ENCODE measurements at places on chromosomes 2 and 18. TPM values are rescaled to one million over a fixed set of nuclear protein-coding genes. Genes with fewer than 3 reads are reported as not detected.
A peak's percentile ranks its signal among the peaks of the same experiment; 100 is the strongest.

GRCh38 chr2:176158855-176159662 lies 2.0 kb downstream of the HOXD3 start:
- no peak for DNase-seq

GRCh38 chr2:5587766-5588165 lies 104.4 kb upstream of the SOX11 start:
- no peak for DNase-seq

Gene PDE1A
- polyA plus RNA-seq, result 16.2 TPM

GRCh38 chr2:8168876-8169424 lies 512.9 kb upstream of the ID2 start:
- DNase-seq, result no peak

DNA sequence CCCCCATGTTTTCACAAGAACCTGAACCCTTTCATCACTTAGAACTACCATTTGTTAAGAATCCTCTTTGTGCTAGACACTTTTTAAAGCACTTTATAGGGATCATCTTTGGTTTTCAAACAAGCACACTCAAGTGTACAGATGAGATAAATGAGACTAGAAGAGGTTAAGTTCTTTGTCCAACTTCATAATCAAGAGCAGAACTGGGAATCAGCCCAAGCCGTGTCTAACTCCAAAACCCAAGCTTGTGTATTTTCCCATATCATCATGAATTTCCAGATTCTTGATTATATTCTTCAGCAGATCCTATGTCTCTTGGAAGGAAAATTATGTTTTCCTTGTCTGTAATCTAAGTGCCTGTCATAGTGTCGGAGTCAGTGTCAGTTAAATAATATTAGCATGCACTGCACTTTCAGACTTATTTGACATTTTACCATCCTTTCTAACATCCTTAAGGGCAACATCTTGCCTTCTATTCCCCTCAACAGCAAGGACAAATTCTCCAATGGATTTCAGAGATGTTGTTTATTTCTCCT lies 123.0 kb upstream of the SETBP1 start:
- DNase-seq, result peak; percentile 58

GRCh38 chr2:160293391-160294091 lies 93.5 kb upstream of the ITGB6 start:
- no peak for DNase-seq

Gene MROH2A
- polyA plus RNA-seq, result not detected

Gene KLF7
- 14.7 TPM for polyA plus RNA-seq

DNA sequence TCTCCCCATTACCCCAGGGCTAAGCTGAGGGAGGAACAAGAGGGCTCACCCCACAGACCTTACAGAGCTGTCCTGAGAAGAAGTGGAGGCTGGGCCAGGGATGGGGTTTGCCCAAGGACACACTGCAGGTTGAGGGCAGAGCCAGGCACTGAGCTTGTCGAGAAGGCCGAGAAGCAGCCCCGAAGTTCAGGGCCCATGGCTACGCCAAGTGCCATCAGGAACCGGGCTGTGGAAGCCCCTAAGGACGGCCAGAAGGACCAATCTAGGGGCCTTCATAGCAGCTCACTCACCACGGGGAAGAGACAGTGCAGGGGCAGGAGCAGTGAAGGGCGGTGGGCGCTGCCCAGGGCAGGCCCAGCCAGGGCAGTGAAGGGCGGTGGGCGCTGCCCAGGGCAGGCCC lies 18.6 kb upstream of the AGXT start:
- DNase-seq, result no peak

- DNase-seq, result no peak
These were observed 1545.5 kb downstream of the SUCLG1 start for GRCh38 chr2:82913566-82913965.

DNA sequence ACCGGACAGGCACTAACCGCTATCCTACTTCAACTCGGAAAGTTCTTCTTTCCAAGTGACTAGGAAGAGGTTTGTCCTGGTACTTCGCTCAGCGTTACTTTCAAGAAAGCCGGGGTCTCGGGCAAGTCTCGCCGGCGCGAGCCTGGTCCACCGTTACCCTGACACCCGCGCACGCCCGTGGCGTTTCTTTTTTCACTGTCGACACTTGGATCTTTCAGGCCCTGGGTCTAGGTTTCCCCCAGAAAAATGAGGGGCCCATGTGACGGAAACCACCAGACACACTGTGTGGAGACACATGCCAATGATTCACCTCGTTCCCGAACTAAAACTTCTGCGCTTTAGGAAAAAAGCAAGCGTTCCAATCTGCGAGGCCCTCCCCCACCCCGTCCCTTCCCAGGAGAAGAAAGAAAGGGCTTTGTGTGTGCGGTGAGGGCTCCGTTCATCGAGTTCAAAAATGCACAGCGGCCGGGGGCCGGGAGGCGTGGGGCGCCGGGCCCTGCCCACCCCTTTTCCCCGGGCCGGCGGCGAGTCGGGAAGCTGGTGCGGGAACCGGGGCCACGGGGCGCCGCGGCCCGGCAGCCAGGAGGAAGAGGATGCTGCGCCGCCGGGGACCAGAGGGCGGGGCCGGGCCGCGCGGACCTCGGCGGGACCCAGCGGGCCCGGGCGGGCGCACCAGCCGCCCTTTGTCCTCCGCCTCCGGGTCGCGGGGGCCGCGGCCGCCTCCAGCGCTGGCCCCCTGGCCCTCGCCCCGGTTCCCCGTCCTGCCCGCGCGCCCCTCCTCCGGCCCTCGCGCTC lies 2.6 kb downstream of the ZNF521 start:
- peak; percentile 68 for DNase-seq

- peak; percentile 19 for DNase-seq
These were observed 93.7 kb downstream of the DYNAP start for GRCh38 chr18:54684784-54685183.

Gene ANXA4
- polyA plus RNA-seq, result 29.4 TPM

DNA sequence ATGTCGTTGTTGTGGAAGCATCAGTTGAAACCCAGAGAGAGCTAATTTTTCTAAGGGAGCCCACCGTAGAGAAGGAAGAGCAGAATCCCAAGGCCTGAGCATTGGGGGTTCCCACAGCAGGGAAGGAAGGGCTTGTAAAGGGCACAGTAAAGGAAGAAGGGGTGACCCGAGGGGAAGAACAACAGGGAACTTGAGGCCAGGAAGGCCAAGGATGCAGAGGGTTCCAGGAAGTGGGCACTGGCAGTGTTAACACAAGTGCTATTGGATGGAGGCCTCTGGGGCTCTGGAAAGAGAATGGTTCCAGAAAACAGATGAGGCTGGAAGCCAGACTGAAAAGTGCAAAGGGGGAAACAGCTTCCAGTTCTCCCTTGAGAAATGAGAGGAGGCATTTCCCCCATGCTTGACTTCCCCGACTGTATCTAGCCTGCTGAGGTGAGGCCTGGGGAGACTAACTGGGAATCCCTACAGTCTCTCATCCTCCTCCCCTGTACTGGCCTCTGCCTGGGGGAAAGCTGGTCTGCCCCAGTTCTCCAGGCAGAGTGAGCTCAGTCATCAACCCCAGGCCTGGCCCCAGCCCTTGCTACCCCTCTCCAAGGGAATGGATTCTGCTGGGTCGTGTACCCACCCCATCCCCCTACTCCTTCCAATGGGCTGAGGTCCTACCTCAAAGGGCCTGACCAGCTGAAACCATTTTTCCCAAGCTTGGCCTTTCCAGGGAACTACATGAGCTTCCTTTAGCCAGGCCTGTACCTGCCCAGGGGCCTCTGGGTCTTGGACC lies 43.2 kb upstream of the MRPL33 start:
- no peak for DNase-seq

Gene SERPINB11
- polyA plus RNA-seq, result not detected

DNA sequence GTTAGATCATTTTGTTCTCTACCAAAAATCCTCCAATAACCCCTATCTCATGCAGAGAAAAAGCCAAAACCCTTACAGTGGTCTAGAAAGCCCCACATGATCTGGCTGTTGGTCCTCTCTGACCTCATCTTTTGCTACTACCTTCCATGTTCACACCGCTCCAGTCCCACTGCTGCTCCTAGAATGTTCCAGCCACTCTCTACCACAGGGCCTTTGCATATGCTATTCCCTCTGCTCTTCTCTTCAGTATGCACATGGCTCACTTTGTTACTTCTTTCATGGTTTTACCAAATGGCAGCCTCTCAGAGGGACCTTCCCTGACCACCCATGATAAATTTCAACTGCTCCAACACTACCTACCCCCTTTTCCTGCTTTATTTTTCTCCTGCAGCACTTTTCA lies 193.5 kb upstream of the CCDC150 start:
- no peak for DNase-seq

Gene SCYGR3
- not detected for polyA plus RNA-seq

- no peak for DNase-seq
These were observed 94.3 kb upstream of the KCTD1 start for GRCh38 chr18:26642440-26643348.

DNA sequence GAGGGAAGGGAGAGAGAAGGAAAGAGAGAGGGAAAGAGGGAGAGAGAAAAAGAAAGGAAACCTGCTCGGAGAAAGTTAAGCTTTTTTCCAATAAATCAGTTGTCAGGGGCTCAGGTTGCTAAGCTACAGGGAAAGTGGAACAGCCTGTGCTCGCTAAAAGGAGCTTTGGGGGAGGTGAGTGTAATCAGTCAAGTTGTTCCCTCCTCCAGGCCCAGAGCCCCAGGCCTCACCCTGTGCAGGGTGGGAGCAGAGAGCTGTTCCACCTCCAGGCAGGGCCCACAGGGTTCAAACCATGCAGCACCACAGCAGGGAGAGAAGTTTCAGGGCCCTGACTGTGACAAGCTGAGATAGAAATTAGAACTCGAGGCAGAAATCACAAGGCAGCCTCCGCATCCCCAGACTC lies 56.4 kb upstream of the PPP1CB start:
- DNase-seq, result no peak

DNA sequence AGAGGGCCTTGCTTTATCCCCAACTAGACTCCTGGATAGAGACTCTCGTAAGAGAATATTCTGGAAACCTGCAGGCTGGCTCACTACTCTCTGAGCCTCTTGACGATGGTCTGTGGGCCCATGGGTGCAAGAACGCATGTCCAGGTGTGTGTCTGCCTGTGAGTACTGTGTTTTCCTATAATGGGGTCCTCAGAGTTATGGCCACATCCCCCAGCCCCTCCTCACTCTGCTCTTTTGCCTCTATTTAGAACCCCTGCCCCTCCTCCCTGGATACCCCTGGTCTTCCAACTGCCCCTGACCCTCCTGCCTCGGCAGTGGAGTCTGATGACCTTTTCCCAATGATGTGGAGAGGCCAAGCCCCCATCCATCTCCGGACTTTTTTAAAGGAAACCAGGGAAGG lies 148.1 kb downstream of the ZFP36L2 start:
- no peak for DNase-seq

GRCh38 chr18:39845106-39845505 lies 2109.9 kb upstream of the PIK3C3 start:
- DNase-seq, result no peak

DNA sequence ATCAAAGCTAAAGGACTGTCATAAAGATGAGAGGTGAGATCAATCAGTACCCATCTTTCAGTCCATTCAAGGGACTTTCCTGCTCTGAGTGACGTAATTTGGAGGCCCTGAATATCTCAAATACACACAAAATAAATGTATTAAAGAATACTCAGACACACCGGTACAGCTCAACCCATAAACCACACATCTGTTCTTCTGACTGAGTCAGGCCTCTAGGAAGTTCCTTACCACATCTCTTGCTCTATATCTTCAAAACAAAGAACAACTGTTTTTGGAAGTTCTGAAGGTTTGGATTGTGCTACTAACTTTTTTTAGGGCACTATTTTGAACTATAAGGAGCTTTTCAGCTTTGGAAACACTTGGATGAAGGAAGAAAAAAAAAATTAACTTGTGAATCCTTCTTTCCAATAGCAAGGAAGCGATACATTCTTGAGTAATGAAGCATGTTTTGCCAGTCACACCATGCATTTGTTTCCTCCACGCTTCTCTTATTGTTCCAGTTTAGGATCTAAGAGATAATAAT lies 866.5 kb upstream of the VRK2 start:
- DNase-seq, result no peak

DNA sequence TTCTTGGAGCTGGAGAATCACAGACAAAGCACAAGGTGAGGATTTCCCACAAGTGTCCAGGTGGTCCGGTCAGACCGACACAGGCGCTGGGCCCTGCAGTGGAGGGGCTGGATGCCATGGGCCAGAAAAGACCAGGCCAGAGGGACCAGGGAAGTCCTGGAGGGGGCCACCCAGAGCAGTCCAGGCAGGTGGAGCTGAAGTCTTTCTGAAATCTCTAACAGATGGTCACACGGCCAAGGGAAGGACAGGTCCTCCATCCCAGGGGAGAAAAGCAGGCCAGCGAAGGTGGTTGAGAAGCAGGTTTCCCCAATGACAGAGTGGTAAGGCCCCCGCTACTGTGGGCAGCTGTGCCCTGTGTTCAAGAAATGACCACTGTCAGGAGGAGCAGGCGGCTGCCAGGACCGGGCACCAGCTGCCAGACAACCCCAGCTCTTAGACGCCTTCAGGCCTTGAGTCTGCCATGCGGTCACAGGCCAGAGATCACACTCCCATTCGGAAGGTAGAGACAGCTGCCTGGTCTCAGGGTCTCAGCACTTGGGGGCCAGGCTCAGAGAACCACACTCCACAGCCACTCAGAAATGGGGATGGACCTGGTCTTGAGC lies 25.9 kb downstream of the HS1BP3 start:
- DNase-seq, result no peak

- no peak for DNase-seq
These were observed 2.7 kb downstream of the KCTD18 start for GRCh38 chr2:200507179-200507578.

Gene RAD51AP2
- 0.17 TPM for polyA plus RNA-seq

- no peak for DNase-seq
These were observed 1076.5 kb upstream of the ZEB2 start for GRCh38 chr2:145596416-145596815.

DNA sequence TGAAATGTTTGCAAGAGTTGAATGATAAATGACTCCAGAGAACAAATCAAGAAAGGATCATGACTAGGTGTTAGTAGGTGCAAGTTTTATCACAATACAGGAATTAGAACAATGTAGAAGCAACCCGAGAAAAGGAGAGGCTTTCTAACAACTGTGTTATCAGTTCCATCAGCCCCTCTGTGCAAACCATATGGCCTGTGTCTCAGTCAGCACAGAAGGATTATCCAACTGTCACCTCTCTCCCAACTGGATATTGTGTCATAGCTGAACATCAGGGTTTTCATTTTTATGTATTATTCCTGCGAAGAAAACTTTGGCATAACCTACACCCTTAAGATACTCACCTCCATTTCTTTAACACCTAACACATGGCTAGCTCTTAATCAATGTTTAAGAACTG lies 321.6 kb upstream of the RND3 start:
- DNase-seq, result no peak

GRCh38 chr2:171675810-171676345 lies 11.4 kb upstream of the DYNC1I2 start:
- DNase-seq, result no peak

Gene LIMS4
- 5.3 TPM for polyA plus RNA-seq

DNA sequence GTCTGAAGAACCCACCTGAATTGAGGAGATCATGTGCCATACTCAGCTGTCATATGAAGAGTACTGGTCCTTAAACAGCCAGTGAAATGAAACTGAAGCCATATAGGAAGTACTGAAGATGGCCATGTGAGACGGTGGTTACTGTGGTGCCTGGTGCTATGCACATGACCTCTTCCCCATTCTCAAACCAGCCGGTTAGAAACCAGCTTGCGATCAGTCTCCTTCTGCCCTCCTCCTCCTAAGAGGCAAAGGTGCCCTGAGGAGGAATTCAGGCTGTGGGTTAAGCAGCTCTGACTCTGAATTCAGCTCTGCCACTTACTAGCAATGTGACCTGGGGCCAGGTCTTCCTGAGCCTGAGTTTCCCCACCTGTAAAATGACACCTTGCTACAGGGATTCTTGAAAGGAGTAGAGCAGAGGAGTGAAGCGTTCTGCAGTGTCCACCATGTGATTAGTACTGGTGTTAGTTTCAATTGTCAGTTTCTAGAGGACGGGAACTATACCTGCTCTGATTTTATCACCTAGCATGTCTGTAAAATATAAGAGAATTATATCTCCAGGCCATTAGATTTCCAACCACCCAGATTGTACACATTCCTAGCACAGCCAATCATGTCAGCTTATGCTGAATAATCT lies 5.1 kb downstream of the FECH start:
- no peak for DNase-seq
